ENCODE measurements at places on chromosomes 13 and 19.

- DNase-seq = no peak
These were observed 52.1 kb upstream of the STK24 start for GRCh38 chr13:98629055-98629454.

DNA sequence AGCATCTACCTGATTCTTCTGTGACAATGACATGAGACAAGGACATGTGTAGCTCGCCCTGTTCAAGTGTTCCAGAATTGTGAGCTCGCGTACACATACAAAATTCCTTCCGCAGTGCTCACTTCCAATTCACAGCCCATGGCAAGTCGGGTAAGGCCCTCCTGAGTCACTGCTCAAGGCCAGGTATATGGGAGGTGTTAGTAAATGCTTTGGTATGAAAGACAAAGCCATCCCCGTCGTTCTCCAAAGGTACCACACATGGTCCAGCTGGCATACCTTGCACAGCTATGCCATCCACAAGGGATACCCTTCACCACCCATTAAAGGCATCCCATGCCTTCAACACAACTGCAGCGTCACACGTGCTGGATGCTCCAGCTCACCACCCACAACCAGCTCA is 4.4 kb upstream of the ELL start:
- DNase-seq = no peak

DNA sequence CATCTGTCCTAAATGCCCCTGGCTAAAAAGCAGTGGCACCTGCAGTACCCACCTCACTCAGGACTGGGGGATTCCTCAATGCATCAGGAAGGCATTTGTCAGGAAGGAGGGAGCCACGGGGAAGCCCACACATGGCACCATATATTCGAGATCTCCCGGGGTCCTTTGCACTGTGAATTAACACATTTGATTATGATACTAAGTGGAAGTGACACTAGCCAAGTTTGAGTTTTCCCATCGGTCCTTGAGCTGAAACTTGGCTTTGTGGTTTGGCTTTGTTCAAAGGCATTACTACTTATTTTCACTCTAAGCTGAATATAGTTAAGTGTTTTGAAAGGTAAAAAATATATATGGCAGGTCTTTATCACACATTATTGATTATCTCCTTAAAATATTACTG is 168.7 kb upstream of the MYO16 start:
- DNase-seq = no peak

- no peak for DNase-seq
These were observed 102.0 kb downstream of the SLITRK1 start for GRCh38 chr13:83780227-83780626.

- no peak for DNase-seq
These were observed 15.8 kb upstream of the NPAS1 start for GRCh38 chr19:47003611-47004465.

DNA sequence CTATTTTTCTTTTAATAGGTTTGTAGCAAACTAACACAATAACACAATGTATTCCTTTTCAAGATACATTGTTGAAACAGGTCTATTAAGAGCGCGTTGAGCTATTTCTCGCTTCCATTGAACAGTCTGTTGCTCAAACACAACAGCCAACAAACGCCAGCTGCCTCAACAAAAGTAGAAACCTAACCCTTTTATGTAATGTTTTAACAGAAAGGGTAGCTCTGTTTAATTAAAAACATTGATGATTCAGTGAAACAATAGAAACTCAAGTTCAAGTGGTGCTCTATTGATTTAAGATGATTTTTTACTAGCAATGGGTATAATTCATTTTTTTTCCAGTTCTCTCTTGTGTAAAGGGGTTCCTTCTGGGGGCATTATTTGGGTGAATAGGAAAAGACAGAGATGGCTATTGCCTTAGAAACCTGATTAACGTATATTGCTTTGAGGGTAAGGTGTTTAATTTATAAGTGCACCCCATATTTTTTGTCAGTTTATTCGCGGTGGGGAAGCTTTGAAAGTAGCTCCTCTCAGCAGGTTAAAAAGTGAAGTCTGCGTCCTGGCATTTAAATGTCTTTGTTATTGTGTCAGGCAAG is 14.9 kb downstream of the ZIC2 start:
- no peak for DNase-seq

- peak; percentile 75 for DNase-seq
These were observed 814 bp downstream of the S1PR2 start for GRCh38 chr19:10230173-10230860.

DNA sequence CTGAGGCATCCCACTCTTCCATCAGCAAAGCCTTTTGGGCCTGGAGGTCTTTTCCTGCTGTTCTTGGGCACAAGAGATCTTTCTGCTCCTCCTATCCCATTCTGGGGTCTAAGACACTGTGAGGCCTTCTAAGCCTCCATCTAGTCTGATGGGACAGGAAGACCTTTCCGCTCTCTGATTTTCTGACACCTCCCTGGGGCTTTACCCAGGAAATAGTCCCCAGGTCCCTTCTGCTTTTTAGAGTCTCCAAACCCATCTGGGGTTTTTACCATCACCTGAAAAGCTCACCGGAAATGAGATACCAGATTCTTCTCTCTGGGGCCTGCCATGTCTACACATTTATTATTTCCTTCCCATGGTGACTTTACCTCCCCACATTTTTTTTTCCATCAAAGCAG is 21.1 kb downstream of the CLEC17A start:
- no peak for DNase-seq

DNA sequence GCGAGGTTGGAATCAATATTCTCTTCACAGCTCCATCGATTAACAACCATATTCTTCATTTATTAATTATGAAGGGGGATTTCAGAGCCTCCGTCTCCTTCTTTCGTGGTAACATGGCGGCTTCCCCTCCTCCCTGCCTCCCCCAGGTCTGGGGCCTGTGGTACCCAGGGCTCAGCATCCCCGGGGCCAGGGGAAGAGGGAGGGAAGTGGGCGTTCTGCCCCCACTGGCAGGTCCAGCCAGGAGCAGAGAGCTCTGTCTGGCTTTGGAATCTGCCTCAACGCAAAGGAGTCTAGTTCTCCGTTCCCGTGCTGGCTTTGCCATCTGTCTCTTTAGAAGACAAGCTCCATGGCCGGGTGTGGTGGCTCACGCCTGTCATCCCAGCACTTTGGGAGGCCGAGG is 37.8 kb upstream of the ONECUT3 start:
- no peak for DNase-seq

DNA sequence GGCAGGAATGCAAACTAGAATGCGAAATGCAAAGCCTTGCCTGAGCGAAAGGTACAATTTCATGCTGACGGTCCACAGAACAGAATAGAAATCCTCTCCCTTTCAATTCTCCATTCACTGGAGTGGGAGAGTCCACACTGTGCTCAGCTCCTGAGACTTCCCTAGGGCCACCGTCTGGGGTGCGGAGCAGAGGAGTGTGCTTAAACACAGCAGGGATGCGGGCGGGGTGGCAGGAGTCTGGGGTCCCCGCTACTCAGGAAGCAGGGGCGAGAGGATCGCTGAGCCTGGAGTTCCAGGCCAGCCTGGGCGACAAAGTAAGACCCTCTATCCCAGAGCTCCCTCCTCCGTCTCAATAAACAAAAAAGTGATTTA is 552 bp upstream of the ZNF816 start:
- DNase-seq = peak; percentile 74

- no peak for DNase-seq
These were observed 1.3 kb downstream of the SAFB start for GRCh38 chr19:5624018-5624663.

GRCh38 chr13:91493442-91493841 is 95.0 kb downstream of the GPC5 start:
- no peak for DNase-seq

- DNase-seq = no peak
These were observed 629 bp upstream of the LRRC63 start for GRCh38 chr13:46211116-46211482.

- DNase-seq = no peak
These were observed 114.8 kb downstream of the COL4A2 start for GRCh38 chr13:110421696-110422385.

DNA sequence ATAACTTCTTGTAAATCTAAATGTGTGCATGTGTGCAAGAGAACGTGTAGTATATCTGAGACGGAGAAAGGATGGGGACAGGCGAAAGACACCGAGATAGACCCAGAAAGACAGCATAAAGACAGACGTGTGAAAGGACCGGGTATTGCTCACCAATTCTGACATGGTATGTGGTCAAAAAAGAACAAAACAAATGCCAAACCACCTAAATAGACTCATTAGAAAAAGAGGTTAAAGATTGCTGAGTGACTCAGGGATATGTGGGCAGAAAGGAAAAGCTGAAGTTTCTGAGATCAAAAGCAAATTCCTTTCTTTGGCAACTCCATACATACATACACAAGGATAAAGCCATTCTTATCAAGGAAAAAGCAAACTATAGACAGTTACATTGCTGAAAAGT is 179.7 kb upstream of the TSC22D1 start:
- DNase-seq = no peak

DNA sequence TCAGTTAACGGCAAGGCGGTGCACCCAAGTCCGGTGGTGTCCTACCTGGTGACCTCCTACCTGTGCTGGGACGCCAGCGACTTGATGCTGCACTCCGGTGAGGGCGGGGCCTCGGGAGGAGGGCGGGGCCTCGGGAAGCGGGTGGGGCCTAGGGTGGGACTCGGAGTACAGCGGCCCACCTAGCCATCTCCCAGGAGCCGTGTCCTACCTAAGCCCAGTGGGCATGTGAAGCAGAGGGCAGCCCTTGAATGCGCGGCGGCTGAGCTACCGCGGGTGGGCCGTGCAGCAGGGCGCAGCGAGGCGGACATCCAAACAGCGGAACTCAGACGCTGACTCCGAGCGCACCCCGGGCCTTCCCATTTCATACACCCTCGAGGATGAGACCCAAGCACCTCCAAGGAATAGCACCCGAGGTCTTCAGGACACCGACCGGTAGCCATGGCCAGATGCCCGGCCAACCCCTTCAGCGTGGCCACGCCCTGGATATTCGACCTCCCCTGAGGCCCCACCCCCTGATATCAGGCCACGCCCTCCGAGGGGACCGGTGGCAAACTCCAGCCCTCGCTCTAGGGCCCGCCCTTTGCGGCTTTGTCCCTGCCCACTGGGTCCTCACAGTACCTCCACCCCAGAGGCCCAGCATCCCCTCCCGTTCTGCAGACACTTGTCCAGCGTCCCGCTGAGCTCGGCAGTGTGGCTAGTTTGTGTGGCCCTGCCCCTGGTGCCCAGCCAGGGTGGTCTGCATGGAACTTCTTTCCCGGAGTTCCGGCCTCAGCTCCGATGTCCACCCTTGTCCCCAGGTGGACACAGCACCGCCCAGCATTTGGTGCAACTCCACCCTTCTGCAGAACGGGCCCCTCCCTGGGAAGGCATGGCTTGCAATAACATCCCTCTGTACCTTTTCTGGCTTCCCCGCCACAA is 5.4 kb downstream of the KLK1 start:
- no peak for DNase-seq

DNA sequence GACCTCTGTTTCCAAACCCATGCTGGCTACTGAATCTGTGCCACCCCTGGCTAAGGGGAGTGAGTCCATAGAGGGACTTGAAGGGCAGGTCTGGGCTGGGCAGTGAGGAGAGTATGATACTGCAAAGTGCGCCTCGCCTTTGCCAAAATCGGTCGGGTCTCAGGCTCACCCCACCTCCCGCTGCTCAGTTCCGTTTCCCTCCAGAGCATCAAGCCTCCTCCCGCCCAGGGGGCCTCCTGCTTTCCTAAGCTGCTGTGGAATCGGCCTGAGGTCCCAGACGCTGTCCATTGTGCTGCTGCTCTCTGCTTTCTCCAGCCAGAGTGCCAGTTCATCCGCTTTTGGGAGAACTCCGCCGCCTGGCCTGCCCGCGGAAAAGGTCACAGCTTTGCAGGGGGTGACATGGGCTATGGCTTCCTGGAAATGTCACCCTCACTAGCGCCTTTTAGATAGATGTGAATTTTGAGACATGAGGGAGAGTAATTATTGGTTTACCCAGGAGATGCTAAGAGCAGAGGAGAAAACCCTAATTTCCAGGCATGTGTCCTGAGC is 1418.4 kb downstream of the UQCRFS1 start:
- DNase-seq = no peak

DNA sequence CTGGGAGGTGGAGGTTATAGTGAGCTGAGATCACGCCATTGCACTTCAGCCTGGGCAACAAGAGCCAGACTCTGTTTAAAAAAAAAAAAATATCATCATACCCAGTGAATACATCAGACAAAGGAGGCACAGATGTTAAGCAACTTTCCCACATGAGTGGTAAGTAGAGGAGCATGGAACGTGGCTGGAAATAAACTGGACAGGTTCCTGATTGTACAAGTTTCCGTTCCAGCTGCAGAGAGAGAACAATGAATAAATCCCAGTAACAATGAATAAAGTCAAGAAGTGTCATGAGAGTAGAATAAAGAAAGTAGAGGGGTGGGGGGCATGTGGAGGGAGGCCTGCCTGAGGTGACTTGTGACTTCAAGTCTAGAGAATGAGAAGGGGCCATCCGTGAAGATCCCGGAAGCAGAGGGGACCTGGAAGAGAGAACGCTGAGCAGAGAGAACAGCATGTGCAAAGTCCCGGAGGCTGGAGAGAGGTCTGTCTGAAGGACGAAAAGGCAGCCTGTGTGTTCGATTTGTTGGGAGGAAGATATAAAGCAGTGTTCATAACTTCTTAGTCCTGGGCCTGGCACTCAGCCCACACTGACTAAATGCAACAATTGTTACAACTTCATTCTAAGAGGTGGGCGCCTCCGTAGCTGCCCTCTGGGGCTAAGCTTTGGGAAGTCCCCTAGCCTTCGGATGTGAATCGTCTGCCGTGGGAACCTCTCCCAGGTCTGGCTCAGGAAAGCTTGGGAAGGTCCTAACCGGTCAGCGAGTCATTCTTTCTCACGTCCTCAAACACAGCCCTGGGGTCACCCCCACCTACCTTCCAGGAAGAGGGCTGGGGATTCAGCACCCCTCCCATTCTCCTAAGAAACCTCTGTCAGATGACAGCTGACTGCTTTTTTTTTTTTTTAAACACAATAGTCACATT is 15.3 kb upstream of the ARHGEF18 start:
- no peak for DNase-seq

DNA sequence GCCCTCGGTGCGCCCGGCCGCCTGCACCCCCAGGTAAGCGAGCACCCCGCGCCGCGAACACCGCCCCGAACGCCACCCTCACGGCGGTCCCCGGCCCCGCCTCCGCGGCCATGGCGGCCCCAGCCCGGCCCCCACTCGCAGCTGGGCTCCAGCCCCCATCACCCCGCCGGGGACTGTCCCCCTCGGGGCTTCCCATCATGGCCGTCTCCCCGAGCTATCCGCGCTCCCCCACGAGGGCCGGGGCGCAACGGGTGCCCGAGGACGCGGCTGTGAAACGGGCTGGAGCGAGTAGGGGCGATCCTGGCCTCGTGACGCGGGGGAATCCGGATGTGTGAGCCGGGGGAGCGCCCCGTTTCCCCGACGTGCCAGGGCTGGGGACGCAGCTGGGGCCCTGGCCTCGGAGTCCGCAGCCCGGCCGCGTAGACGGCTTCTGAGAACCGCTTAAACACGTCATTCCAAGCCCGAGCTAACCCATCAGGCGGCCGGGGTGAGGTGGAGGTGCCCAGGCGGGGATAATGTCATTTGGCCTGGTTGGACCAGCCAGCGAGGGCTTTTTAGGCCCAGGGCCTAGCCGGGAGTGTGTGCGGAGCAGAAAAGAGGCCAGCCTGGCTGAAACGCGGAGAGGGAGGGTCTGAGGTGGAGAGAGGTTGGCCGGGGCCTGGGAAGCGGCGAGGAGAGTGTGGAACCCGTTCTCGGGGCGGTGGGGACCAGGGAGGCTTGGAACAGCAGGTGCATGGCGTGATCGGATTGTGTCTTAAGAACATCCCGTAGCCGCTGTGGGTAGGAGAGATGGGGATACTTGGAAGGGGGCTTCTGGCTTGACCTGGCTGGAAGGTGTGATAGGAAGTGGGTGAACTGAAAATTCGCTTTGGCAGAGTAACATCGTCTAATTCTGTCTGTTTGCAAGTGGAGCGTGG is 550 bp downstream of the CERS4 start:
- DNase-seq = no peak

Data from type B pancreatic cell (in vitro differentiated cells).